ENCODE measurements at places on chromosomes 1 and 21.

GRCh38 chr21:43365611-43366426 is 61.1 kb downstream of the SIK1 start:
- DNase-seq: no peak

DNA sequence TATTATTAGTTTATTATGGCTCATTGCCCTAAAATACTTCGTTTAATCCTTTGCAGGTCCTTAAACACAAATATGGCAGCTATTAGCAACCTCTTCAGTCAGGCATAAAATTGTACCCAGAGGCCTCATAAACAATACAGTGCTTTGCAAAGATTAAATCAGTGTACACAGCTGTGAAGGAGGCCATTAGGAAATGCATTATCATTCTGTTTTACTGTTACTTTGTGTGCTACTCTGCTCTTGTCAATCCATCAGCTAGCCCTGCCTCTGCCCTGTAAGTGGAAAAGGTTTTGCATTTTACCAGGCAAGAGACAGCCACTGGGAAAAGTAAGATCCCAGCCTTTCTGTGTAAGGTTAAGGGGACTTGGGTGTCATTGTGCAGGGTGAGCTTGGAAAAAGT is 415.7 kb upstream of the DAB1 start:
- DNase-seq: no peak

GRCh38 chr21:46597031-46597430 is 7.9 kb downstream of the S100B start:
- no peak for DNase-seq

DNA sequence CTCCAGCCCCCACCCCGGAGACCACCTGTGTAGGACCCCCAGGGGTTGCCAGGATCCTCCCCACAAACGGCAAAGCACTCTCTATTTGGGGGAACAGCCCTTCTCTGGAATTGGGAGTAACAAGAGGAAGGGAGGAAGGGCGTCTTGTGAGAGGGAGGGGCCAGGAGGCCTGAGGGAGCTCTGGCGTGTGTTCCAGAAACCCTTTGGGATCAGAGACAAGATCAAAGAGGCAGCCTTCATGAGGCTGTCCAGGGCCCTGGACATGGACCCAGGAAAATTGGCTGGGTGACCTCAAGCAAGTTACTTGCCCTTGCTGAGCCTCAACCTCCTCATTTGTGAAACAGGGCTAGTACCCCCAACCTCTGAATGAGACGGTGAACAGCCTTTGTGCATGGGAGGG is 18.1 kb upstream of the ECE1 start:
- DNase-seq: no peak

DNA sequence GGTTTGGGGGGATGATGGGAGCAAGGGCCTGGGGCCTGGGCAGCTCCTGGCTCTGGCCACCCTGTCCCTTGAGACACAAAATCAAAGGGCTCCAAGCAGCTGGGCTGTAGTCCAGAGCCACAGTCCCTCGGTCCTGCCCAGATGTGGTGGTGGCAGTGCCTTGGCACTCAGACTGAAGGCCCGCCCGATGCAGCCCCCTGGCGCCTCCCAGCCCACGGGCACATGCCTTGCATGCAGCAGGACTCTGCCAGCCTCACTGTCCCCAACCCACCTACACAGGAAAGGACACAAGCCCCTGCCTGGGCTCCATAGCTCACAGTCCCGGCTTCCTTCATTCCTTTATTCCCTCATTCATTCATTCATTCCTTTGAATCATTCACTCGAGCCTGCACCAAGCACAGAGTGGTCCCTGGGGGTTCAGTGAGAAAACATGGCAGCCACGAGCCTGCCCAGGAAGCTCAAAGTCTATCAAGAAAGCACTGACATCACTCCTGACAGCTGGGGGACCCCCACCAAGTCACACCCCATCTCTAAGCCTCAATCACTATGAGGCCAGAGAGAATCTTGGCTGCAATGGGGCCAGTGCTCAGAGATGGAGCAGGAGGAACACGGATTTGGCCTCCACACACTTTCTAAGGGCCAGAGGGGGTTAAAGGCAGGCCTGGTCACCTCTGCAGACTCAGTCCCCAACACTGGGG is 5.8 kb downstream of the SDC3 start:
- no peak for DNase-seq

DNA sequence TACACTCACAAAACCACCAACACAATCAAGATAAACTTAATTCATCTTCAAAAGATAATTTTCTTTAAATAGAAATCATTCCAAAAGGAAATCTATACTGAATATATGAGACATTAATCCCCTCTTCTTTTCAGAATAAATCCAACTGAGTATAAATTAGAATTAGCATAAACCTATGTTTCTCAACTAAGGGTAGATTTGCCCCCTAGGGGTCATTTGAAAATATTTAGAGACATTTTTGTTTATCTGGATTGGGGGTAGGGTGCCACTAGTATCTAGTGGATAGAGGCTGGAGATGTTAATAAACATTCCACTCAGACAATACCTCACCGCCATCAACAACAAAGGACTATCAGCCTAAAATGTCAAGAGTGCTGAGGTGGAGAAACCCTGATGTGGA is 6.5 kb upstream of the TNFSF4 start:
- no peak for DNase-seq

GRCh38 chr1:88595355-88596002 is 88.6 kb upstream of the PKN2 start:
- no peak for DNase-seq

GRCh38 chr1:217066794-217067193 is 343.6 kb upstream of the ESRRG start:
- DNase-seq: no peak

GRCh38 chr1:27179979-27180378 is 25.1 kb upstream of the SLC9A1 start:
- no peak for DNase-seq

Measured in H9 (cell line).